ENCODE measurements at places on chromosomes 6 and 20. TPM values are rescaled to one million over a fixed set of nuclear protein-coding genes. Genes with fewer than 3 reads are reported as not detected.
A peak's percentile ranks its signal among the peaks of the same experiment; 100 is the strongest.

- no peak for DNase-seq
- H3K36me3 ChIP-seq: no peaks in the 10 kb centered on the region
- H3K4me1 ChIP-seq: peaks cover 25% of the 10 kb centered on the region
- H3K4me3 ChIP-seq: no peak overlapping the region
- H3K27me3 ChIP-seq: no peaks in the 10 kb centered on the region
Observed at GRCh38 chr20:50347284-50348063, 156.8 kb downstream of the CEBPB start.

GRCh38 chr6:110486756-110487155 lies 10.3 kb upstream of the SLC22A16 start:
- no peaks in the 10 kb centered on the region for H3K4me1 ChIP-seq
- H3K36me3 ChIP-seq: no peaks in the 10 kb centered on the region
- no peaks in the 10 kb centered on the region for H3K27me3 ChIP-seq
- no peak for DNase-seq
- no peak overlapping the region for H3K4me3 ChIP-seq

The SCRT2 gene
- 0.75 TPM for total RNA-seq

The LPA gene
- 0.18 TPM for total RNA-seq

DNA sequence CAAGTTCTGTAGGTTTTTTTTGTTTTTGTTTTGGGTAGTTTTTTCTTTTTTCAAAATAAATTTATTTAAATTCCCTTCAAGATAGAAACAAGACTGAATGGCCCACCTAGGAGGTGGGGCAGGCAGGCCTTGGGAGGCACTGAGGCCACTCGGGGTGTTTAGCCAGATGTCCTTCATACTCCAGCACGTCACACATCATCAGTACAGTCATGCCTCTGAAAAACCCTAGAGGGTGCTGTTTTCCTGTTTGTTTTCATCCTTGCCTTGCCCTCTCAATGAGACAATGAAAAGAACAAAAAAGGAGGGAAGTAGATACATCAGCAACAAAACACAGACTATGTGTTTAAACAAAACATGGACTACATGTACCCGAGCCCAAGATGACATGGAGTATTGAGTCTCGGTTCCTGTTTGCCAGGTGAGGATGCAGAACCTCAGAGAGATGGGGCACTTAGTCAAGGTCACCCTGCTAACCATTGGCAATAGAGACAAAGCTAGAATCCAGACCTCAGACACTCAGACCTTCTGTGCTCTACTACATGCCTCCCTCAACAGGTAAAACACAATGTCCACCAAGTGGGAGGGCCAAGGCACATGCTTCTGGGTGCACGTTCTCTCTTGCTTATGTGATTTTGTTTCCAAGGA lies 26.8 kb upstream of the CLIC5 start:
- H3K36me3 ChIP-seq: no peaks in the 10 kb centered on the region
- no peaks in the 10 kb centered on the region for H3K27me3 ChIP-seq
- H3K4me3 ChIP-seq: no peak overlapping the region
- no peaks in the 10 kb centered on the region for H3K4me1 ChIP-seq
- peak; percentile 40 for DNase-seq

The DEFB132 gene
- total RNA-seq: not detected

- no peak overlapping the region for H3K4me3 ChIP-seq
Observed at GRCh38 chr20:31580706-31581105, 24.4 kb upstream of the ID1 start.

DNA sequence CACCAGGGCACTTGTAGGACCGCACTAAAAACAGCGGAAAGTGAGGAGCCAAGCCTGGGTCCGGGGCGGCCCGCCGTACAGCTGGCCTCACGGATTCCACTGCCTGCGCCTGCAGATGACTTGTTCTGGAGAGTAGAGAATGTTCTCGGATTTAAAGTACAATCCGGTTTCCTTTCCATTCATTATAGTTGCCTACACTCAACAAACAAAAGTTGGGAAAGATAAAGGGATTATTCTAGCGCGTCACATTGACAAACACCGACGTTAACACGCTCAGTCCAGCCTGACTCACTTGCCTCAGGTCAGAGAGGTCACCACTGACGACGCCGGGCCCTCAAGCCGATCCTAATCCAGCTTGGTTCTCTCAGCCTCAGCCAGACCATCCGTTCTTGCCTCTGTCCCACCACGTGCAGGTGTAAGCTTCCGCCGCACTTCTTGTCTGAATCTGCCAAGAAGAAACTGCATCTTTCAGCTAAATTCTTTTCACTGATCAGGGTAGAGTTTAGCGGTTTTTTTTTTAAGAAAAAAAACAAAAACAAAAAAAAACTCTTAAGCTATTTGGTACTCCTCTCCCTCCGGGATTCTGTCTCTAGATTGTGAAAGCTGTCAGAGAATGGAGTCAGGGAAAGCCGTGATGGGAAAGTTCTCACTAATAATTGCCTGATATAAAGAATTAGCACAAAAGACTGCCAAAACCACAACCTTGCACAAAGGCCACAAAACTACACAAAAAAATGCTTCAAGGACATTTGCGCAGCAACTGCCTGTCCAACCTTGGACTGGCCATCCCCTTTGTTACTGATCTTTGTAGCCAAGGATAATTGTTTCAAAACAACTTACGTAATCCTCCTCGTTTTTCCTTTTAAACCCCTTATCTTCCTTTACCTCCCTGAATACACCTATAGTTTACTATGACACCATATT lies 1.1 kb upstream of the PHF10 start:
- peak overlapping the region; percentile 48 for H3K4me3 ChIP-seq
- peak overlapping the region; percentile 82 for H3K27ac ChIP-seq
- H3K4me1 ChIP-seq: peaks cover 31% of the 10 kb centered on the region
- H3K27me3 ChIP-seq: no peaks in the 10 kb centered on the region

DNA sequence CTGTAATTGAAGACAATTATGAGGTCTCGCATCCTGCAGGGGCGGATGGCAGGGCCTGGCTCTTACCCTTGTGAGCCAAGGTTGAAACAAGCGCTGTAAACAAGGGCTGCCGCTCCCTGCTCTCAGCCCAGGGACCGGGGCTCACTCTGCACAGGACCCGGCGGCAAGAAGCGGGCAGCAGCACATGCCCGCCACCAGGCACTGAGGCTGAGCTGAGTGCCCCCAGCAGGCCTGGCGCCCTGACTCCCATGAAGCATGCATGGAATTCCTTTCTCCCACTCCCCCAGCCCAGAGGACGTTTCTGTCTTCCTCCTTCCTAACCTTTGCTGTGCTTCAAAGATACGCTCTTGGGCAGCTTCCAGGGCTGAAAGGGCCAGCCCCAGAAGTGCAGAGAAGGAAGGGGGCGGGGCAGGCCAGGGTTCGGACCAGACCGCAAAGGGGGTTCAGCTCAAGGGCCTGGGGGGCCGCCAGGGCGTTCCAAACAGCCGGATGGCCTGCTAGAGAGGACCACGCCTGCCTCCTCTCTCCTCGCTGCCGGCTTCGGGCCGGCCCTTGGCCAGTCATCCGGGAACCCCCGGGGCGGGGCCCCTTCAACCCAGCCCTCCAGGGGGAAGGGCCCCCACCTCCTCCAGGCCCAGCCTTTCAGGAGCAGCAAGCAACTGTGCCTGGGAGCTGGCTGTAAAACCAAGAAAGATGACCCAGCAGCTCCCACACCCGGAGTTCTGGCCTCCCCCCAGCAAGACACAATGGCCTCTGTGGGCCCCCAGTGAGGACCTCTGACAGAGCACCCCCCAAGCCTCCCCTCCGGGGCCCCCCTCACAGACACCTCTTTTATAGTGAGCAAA lies 109.9 kb downstream of the NOL4L start:
- H3K27me3 ChIP-seq: no peaks in the 10 kb centered on the region
- DNase-seq: peak; percentile 96
- peaks cover 85% of the 10 kb centered on the region for H3K4me1 ChIP-seq
- H3K36me3 ChIP-seq: peaks cover 44% of the 10 kb centered on the region
- H3K4me3 ChIP-seq: peak overlapping the region; percentile 43
- peak overlapping the region; percentile 83 for H3K27ac ChIP-seq

The PPIL6 gene
- 0.47 TPM for total RNA-seq

DNA sequence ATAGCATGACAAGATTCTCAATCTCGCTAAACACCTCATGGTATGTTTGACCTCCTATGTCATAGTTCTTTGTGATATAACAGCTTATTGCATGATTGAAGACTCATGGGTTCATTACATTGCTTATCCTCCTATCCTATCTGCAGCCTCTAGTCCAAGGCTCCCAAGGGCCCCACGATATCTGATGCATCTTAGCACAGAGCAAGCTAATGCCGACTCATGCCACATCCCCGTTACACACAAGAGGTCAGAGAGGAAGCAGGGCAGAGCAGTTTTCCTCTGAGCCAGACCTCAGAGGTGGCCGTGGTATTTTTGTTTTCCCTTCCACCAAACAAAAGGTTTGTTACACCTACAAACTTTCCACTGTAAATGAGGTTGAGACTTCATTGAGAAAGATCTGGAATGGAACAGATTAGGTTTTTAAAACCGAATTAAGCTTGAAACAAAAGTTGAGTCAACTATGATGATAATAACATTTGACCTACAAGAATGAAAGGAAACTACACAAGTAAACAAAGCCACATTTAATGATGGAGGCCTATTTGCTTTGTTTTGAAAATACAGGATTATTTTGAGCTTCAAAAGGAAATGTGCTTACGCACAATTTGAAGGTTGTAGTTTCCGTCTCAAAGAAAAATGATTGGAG lies 133.9 kb upstream of the MYLIP start:
- H3K27ac ChIP-seq: peak overlapping the region; percentile 49
- H3K4me1 ChIP-seq: peaks cover 55% of the 10 kb centered on the region
- DNase-seq: peak; percentile 73

DNA sequence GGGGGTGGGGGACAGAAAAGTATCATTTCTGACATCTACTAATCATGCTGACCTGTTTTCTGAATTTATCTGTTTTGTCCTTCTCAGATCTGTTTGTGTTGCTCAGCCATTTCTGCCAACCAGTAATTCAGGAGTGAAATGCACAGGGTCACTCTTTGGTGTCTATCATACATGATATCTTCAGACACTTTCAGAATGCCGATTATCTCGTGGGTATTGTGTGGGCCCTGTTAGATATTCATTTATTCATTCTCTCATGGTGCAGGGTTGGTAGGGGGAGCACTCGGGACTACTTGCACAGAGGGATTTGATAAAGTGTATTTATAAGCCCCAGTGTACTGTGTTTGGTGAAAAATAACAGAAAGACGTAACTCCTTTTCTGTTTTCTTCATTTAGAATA lies 101.2 kb upstream of the CITED2 start:
- H3K36me3 ChIP-seq: no peaks in the 10 kb centered on the region
- H3K27ac ChIP-seq: peak overlapping the region; percentile 59
- no peak for DNase-seq
- no peak overlapping the region for H3K4me3 ChIP-seq

GRCh38 chr6:167058261-167058660 lies 59.1 kb downstream of the CEP43 start:
- no peak overlapping the region for H3K27ac ChIP-seq

GRCh38 chr6:7541175-7542064 lies at the start of gene DSP:
Gene DSP, plus strand, starts transcription at chr6:7541671. Its CDS starts 245 bp downstream, at chr6:7541916.
- peaks cover 62% of the 10 kb centered on the region for H3K27me3 ChIP-seq
- no peak within 1 kb of the TSS for H3K27ac ChIP-seq

DNA sequence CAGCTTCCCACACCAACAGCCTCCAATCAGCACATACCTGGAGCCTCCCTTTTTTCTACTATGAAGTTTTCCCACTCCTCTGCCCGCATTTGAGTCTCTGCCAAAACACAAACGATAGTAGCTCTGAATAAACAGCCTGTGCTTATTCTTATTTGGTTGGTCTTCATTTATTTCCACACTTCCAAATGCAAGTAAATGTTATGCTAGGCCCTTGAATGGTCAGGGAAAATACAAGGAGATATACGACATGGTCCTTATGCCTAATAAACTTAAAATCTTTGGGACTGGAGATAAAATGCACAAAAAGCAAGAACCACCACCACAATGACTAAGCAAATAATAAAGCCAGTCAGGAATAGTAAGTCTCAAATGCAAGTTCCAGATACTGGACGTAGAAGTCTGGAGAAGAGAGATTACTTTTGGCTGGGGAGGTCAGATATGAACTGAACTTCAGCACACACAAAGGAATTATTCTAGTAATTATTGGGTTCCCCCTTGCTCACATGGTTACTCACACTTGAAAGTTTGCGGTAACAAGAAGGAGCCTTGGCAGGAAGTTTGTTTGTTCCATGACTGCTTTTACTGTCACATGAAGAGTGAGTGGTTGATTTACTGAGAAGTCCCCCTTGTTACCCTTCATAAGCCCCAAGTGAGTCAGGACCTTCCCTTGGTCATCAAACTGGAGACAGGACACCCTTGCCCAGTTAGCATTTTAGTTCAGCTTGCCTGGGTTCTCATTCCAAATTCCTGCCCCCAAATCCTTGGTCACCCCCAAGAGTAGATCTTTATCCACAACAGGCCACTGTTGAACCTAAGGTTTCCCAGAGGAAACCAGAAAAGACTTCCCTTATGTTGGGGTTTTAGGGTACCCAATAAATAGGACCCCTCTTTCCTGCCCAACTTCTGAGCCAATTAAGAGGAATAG lies 511.2 kb upstream of the JARID2 start:
- no peaks in the 10 kb centered on the region for H3K36me3 ChIP-seq
- no peak overlapping the region for H3K4me3 ChIP-seq
- no peaks in the 10 kb centered on the region for H3K27me3 ChIP-seq
- H3K4me1 ChIP-seq: peaks cover 6% of the 10 kb centered on the region

The OOEP gene
- not detected for total RNA-seq

Data from K562 (cell line).